ENCODE measurements at places on chromosomes 7 and 10. TPM values are rescaled to one million over a fixed set of nuclear protein-coding genes. Genes with fewer than 3 reads are reported as not detected.

DNA sequence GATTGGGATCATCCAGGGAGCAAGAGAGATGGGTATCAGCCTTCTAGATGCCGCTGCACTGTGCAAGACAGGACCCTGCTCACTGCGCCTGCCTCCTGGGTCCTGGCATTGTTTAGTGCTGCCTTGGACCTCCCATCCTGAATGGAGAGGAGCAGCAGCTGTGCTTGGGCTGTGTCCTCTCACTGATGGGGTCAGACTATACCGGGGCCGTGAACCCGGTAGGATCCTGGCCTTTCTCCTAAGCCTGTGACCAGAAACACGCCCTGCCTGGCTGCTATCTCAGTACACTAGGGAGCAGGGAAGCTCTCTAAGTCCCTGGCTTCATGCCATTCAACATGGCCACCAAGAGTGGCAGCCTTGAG lies 309.4 kb upstream of the ZNF32 start:
- DNase-seq, result no peak

- DNase-seq, result no peak
Measured at GRCh38 chr7:142375710-142376313, 118.0 kb upstream of the PRSS58 start.

GRCh38 chr10:114102256-114102655 lies 58.6 kb downstream of the ADRB1 start:
- no peak for DNase-seq

DNA sequence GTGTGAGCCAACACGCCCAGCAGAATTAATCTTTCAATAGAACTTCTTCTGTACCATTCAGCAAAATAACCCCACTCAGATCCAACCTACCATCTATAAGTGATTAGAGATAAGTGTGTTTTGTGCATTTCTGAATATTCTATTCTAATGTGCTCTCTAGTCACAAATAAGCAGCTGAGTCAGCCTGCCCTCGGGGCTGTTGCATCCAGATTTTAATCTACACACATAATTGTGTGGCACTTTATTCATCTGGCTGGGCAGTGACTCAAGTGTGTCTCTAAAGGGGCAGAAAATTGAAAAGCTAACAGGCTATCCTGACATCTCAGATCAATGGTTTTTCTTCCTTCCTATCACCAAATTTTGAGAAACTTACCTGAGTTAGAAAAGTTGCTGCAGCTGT lies 60.3 kb downstream of the PRR15 start:
- DNase-seq, result no peak

DNA sequence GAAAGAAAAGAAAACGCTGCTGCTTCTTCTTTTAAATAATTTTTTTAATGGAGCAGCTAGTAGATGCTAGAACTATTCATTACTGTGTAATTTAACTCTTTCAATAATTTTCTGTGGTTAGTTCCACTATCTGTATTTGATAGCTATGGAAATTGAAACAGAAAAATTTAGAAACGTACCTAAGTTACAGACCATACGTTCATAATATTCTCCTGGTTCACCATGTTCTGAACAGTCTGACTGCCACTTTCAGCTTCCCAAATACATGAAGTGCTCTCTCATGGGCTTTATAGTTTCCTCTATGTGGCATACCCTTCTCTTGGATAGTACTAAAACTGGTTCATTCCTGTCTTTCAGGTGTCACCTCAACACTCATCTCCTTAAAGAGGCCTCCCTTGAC lies 508.0 kb downstream of the MDFIC start:
- DNase-seq, result no peak

GRCh38 chr10:21514129-21514817 lies 11.2 kb downstream of the SKIDA1 start:
- DNase-seq, result no peak

GRCh38 chr10:85490431-85490830 lies 876.2 kb downstream of the GRID1 start:
- DNase-seq, result no peak

DNA sequence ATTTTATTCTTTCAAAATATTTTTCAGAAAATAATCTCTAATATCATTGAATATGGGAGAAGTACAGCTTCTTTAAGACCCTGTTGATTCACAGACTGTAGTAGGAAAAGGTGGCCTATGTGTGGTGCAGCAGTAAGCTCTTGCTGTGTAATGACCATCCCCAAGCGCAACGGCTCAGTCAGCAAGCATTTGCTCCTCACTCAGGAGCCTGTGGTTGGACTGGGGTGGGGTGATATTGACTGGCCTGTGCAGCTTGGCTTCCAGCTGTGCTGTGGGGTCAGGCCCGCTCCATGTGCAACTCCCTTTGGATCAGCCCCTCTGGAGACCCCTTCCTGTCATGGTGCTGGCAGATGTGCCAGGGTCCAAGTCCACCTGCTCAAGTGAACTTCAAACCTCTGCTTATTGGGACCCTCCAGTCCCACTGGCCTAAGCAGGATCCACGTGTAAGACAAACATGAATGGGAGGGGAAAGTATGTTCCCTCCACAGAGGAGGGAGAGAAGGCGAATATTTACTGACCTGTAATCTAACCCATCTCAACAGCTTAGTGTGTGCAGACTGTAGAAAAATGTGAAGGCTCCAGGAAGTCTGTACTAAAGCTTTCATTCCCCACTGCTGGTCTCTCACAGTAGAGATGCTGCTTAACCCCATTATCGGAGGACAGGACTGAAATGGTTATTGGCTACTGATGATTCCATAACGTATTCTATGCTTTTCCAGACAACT lies 239.7 kb downstream of the WDR37 start:
- no peak for DNase-seq

- DNase-seq, result peak; percentile 8
Measured at GRCh38 chr7:26151096-26151495, 902 bp upstream of the NFE2L3 start.

DNA sequence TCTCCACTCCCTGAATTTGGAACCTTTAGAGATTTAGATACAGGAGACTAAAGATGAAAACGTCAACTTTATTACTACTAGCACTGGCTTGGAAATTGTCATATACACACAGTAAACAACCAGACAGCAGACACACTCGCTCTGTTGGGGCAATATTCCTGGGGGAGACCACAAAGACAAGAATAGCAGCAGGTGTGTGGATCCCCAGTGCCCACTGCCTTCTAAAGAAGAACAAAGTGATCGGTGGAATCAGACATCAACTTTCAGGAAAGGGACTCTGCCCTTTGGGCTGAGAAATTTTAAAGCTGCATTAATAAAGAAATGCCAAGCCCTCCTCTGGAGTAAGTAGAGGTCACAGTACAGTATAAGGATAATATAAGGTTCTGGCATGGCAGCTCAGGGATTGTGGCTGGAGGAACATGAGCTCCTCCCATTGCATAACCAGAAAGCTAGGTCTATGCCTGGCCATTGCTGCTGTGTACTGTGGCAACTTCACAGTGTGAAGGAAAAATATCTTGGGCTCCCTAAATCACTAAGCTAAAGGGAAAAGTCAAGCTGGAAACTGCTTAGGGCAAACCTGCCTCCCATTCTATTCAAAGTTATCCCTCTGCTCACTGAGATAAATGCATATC lies 57.1 kb upstream of the ANKRD1 start:
- DNase-seq, result no peak

DNA sequence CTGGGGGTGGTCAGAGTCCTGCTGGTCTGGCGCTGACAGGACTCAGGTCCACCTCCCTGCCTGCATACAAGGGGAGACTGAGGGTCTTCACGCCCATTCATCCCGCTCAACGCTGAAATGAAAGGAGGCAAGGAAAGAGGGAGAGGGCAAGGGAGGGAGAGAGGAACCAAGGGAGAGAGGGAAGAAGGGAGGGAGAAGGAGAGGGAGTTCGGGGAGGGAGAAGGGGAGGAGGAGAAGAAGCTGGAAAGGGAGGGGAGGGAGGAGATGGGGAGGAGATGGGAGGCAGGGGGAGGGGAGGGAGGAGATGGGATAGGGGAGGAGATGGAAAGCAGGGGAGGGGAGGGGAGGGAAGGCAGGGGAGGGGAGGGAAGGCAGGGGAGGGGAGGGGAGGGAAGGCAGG lies 69.4 kb upstream of the INPP5A start:
- DNase-seq, result no peak

- no peak for DNase-seq
Measured at GRCh38 chr7:88669913-88670312, 89.6 kb upstream of the ZNF804B start.

GRCh38 chr10:51344371-51344770 lies 270.1 kb downstream of the PRKG1 start:
- DNase-seq, result no peak

DNA sequence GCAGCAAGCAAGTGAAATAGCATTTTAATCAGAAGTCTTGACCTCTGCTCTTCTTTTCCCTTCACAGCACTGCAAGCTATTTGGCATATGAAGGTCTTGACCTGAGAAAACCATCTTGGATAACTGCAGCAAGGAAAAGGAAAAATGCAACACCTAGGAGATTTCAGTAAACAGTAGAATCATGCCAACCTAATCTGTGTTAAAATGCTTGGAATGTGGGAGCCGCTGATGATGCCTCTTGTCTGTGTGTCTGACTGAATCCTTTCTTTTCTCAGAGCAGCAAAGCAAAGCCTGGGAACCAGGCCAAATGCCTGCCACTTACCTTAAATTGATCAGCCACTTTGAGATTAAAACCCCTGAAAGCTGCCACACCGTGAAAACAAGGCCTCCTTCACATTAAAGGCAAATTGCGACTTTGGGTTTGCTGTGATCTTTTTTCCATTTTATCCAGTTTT lies 80.4 kb upstream of the CDK6 start:
- DNase-seq, result no peak

GRCh38 chr10:3399756-3400155 lies 227.2 kb upstream of the PITRM1 start:
- DNase-seq, result no peak

DNA sequence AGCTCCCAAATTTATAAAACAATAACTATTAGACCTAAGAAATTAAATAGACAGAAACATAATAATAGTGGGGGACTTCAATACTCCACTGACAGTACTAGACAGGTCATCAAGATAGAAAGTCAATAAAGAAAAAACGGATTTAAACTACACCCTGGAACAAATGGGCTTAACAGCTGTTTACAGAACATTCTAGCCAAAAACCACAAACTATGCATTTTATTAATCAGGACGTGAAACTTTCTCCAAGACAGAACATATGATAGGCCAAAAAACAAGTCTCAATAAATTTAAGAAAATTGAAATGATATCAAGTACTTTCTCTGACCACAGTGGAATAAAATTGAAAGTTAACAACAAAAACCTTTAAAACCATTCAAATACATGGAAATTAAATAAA lies 46.4 kb downstream of the ZNF680 start:
- no peak for DNase-seq

GRCh38 chr7:134678115-134678514 lies 31.5 kb downstream of the BPGM start:
- no peak for DNase-seq

DNA sequence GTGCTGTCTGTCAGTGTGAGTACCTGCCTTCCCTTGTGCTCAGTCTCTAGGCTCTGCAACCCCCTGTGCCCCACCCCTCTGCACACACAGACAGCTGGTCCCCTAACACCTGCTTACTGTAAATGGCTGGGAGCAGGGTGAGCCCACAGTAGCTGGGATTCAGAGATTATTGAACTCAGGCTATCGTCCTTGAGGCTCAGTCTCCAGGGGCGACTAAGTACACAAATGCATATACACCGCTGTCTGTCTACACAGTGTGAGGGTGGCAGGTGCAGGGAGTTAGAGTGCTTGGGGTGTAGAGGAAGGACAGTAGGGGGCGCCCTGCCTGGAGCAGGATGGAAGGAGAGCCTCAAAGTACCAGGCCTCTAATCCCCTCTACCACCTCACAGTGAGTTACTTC lies 12.9 kb downstream of the UPP1 start:
- DNase-seq, result no peak

GRCh38 chr7:105277341-105277740 lies 111.4 kb downstream of the SRPK2 start:
- no peak for DNase-seq

DNA sequence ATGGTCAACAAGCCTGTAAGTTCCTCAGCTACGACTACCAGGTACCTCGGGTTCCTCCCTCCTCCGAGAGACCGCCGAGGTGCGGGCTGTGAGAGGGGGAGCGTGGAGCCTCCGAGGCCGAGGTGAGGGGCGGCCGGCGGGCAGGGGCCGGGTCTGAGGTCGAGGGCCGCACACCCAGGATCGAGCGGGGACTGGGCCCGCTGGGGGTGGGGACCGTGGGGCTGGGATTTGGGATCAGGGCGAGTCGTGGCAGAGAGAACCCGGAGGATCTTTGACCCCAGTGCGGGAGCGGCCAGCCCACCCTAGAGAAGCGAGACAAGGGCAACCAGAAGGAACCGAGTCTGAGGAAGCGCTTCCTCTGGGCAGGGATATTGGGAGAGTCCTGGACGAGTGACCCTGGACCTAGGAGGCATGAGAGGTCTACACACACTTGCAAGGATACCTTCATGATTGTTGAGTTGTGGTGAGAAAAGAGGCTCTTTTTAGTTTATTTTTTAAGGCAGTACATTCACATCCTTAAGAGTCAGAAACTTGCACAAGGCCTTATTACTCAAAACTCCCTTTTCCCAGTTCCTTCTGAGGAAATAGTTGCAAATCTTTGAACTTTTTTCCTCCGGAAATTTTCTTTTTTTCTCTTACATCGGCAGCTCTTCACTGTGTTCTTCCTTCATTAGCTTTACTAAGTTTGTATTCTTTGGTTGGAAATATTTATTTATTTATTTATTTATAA lies 395 bp downstream of the ZNF487 start:
- no peak for DNase-seq

DNA sequence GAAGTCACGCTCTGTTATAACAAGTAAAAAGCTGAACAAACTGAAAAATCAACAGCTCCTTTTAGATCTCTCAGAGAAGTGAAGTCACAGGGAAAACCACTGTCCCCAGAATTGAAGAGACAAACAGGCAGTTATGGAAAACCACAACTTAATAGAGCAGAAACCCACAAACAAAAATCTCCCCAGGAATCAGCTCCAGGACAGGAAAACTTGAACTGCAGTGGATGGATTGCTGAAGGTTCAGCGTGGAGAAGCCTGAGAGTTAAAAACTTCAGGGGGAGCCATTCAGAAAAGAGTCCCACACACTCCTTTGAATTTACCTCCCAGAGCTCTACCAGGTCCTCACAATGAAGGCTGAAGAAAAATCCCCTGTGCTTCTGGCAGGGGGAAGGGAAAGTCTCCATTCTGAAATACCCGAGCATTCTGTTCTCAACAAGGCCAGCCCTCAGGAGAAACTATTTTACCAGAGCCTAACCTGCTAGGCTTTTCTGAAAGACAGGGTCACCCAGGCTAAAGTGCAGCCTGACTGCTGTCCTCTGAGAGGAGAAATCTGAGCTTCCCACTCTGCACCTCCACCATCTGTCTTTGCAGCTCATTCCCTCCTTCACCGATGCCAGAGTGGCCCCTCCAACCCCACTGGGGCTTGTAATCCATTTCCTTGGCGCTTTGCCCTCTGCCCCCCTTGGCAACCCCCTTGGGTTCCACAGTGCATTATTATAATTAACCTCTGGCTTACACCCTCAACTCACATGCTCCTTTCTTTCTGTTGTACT lies 65.0 kb upstream of the CCNY start:
- DNase-seq, result no peak

- no peak for DNase-seq
Measured at GRCh38 chr10:35492386-35493195, 112.5 kb upstream of the GJD4 start.

Gene MYO1G
- 168 TPM for polyA plus RNA-seq

Gene PNLIPRP2
- polyA plus RNA-seq, result not detected

Gene FOXI2
- not detected for polyA plus RNA-seq

Gene BAMBI
- 0.76 TPM for polyA plus RNA-seq

Gene NACAD
- polyA plus RNA-seq, result not detected

Gene CABCOCO1
- not detected for polyA plus RNA-seq

Gene GSTO2
- 0.94 TPM for polyA plus RNA-seq

Gene ARHGEF35
- 2.0 TPM for polyA plus RNA-seq

Gene TSPAN15
- 18.1 TPM for polyA plus RNA-seq

Gene PKD2L1
- polyA plus RNA-seq, result not detected

Gene NUPR2
- polyA plus RNA-seq, result 1.3 TPM
